Right ventricle myocardium inferior (tissue), 1 donor: ENCODE measurements at places on chromosomes 12 and 14.

DNA sequence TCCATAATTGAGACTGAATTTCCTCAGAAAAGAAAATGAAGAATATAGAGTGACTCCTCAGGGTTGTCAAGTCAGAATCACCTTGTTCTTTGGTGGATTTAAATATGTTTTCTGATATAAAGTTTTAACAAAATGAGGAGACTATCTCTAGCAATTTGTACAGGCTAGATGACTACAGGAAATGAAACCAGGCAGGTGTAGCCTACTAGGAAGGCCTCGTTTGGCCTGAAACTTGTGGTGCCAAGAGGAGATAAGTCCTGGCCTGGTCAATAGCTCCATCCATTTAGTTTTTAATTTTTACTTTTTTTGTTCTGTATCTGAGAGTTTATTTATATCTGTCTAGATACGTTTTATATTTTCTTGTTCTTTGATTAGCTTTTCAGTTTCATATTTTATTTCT, 41.5 kb downstream of the SNAPC1 start:
- DNase-seq = no peak

- no peak for DNase-seq
Measured at GRCh38 chr14:75141967-75142366, 15.1 kb upstream of the NEK9 start.

GRCh38 chr12:54082397-54082892, 28.8 kb downstream of the HOXC4 start:
- DNase-seq = no peak

GRCh38 chr14:61132336-61132735, 148.8 kb downstream of the TMEM30B start:
- DNase-seq = no peak

GRCh38 chr14:76329154-76329928, 46.6 kb upstream of the ESRRB start:
- DNase-seq = no peak

DNA sequence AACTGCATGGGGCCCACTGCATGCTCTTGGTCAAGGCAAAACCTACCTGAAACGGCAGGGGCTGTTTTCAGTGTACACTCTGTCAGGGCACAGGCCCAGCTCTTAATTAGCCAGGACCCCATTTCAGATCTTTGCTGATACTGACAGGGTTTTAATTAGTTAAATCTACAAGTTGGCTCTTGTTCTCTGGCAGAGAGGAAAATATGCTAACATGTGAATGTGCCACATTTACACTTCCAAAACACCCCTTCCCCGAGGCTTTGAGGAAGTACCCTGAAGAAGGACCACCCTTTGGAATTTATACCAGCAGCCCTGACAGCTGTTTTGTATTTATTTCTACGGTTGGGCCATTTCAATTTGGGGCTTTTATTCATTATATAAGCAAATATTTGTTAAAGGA, 66.3 kb downstream of the OTX2 start:
- DNase-seq = no peak

- no peak for DNase-seq
Measured at GRCh38 chr12:131466932-131467331, 244.0 kb upstream of the SFSWAP start.

DNA sequence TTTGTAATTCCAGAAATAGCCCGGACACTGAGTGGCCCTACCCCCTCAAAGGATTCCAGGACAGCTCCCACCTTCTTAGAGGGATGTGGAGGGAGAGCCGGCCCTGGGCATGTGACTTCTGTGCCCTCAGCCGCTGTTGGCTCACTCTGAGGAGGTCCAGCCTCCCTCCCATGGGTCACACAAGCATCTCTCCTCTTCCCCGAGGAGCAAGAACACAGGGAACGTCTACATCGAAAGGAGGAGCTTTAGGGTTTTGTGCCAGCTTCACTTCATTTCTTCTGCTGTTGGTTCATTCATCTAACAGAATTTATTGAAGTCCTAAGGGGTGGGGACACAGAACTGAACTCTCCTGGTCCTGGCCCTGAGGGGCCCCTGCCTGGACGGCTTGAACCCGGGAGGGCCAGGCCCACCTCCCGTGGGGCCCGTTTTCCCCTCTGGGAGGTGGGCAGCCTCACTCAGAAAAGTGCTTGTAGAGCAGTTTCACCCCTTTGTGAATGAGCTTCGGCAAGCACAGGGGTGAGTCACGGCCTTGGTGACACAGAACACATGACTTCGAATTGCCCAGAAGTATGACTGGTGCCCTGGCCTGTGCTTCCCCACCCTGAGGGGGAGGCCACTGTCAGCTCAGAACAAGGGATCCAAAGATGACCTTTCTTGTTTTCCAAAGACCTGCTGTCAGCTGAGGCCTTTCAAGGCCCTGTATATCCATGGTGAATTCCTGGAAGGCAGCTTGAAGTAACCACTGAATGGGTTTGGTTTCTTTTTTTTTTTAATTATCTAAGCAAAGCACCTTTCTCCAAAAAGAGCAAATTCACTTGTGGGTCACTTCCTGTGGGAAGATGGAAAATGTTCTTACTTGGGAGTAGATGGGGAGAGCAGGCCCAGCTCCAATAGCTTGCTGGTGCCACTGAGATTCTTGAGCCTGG, 39.2 kb downstream of the NFKBIA start:
- peak; percentile 73 for DNase-seq
